Right atrium auricular region (tissue), 2 donors: ENCODE measurements at places on chromosomes 6 and 20.

DNA sequence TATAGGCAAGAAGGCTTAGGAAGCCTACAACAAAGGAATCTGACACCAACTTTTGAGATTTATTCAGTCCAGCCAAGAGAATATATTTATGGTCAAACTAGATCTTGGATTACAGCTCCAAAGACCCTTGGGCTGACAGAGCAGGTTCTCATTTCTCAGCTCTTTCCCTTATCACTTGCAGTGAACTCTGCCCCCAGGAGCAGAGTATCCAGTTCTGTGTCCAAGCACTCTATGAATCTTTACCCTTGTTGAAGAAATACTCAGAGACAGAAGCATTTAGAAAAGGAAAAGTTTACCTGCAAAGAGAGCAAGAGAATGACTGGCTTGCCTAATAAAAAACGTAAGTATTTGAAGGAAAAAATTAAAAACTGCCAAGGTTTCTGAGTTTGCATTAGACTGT is 190.5 kb downstream of the SLC16A10 start:
- DNase-seq: no peak

GRCh38 chr20:50003253-50003656 is 20.5 kb downstream of the SNAI1 start:
- peak; percentile 69 for DNase-seq

GRCh38 chr6:85498596-85499258 is 48.8 kb downstream of the NT5E start:
- no peak for DNase-seq

DNA sequence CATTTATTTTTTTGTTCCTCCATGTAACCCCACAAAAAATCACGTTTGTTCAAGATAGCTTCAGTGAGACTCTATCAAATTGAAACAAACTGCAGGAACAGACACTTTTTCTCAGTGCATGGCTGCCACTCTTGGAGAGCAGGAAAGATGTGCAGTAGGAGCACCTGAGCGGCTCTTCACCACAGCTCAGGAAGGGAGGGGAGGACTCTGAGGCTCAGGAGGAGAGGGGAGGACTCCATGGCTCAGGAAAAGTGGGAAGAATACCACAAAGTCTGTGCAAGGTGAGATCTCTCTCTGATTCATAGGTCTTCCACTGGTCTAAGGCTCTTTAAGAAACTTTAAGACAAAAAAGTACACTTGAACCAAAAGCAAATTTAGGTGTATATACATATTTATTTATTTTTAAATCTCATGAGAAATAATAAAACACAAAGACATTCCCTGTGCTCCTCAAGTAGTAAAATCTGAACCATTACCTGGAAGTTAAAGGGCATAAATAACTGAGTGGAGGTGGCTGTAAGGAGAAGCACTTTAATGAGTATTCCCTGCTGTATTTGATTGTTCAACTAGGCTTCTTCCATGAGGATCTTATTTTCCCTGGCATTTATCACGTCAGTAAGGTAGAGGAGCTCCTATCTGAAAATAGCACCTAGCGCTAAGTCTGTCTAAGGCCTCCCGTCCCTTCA is 69.2 kb upstream of the CCN6 start:
- no peak for DNase-seq

DNA sequence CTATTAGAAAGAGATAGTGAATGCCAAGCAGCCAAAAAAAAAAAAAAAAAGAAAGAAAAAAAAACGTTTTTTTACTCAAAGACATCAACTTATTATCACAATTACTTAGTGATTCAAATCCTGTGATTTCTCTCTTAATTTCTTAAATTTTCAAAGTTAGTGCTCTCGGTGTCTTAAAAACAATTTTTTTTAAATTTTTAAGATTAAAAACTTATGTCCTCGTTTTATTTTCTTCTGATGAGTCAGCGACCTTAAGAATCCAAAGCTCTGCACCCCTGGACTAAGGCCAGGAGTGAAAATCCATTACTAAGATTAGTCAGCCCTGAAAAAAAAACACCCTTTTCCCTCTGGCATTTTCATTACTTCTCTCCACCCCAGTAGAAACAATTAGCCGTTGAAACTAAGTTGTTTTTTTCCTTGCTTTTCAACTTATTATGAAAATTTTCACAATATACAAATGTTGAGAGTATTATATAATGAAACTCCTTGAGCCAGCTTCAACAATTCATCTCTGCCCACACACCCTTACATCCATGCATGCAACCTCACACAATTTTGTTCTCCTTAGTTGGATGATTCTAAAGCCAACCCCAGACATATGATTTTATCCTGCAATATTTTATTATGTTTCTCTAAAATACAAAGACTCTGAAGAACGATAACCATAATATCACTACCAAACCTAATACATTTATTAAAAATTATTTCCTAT is 85.6 kb upstream of the CARMIL1 start:
- DNase-seq: no peak

DNA sequence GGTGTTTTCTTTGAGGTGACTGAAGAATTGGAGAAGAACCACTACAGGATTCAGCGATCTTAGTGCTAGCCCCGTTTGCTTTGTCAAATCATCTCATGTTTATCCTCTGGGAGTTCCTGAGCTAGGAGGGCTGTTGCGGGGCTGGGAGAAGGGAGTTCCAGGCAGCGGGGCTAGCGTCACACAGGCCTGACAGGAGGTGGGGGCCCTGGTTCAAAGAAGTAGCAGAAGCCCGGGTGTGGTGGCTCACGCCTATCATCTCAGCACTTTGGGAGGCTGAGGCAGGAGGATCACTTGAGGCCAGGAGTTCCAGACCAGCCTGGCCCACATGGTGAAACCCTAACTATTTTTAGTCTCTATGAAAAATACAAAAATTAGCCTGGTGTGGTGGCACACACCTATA is 33.2 kb upstream of the SULF2 start:
- DNase-seq: no peak

DNA sequence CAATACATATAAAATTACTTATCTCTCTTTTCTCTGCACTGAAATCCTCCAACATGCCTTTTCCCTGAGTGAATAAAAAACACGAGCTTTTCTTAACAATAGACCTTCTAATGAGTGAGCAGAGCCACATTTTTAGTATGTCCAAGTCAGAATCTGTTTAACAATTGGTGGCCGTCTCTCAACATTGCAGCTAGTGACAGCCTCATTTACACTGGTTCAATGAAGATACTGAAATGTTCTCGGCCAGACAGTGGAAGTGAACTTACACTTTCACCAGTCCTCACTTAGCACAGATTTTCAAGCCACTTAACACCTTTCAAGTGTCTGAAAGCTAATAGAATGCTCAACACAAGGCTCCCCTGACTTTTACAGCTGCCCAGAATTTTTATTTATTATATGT is 767.1 kb downstream of the KIF16B start:
- no peak for DNase-seq

GRCh38 chr20:755941-756340 is 12.4 kb downstream of the SLC52A3 start:
- DNase-seq: no peak

- DNase-seq: no peak
Measured at GRCh38 chr6:134772671-134773360, 177.1 kb downstream of the ALDH8A1 start.

GRCh38 chr6:106628658-106629102 is 618 bp downstream of the RTN4IP1 start:
- no peak for DNase-seq

DNA sequence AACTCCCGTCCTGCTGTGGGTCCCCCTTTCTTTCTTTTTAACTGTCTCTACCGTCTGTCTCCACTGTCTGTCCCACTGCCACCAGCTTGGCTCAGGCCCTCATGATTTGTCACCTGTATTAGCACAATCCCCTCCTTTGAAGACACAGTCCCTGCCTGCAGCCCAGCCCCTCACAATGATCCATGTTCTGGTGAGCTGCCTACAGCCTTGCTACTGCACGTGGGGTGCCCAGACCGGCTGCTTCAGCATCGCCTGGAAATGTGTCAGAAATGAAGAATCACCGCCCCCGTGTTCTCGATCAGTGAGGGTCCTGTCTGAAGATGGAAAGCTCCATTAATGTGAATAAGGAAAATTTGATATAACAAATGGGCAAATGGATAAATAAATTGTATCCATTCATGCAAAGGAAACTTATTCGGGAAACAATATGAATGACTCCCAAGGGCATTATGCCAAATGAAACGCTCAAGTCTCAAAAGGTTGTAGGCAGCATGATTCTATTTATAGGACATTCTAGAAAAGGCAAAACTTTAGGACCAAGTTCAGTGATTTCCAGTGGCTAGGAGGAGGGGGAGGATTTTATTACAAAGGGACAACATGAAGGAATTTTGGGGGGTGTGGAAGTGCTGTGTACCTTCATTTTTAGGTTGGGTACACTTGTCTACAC is 59.4 kb upstream of the CD83 start:
- no peak for DNase-seq

DNA sequence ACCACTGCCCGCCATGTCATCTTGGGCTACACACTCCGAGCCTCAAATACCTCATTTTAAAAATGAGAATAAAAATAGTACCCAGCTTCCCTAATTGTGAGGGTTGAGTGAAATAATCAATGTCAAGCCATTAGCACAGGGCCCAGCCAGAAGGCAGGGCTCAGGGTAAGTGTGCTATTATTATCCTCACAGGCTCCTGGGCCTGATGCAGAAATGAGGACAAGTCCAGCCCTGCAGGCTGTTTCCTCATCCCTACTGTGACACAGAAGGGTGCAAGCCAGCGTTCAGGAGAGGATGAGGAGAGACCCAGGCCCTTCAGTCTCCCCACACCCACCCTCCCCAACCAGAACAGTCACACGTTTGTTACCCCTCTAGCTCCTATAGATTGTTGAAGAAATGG is 4.0 kb downstream of the DLK2 start:
- DNase-seq: no peak

DNA sequence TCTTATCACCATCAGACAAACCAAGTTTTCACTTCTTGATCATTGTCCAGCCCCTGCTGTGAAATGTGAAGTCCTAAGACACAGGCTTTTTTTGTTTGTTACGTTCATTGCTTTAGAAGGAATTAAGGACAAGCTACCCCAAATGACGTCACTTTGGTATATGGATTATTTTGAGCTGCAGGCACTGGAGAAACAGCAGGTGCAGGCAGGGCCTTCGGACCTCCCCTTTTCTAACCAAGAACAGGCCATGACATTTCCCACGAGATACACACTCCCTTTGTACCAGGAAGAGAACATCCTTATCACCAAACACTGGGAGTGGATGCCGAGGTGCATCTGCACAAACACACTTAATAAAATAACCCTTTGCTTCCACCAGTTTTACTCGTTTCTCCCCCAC is 418.0 kb upstream of the SULF2 start:
- no peak for DNase-seq

GRCh38 chr6:32397252-32397920 is 9.6 kb downstream of the BTNL2 start:
- DNase-seq: no peak

GRCh38 chr6:6976193-6976592 is 131.6 kb upstream of the RREB1 start:
- DNase-seq: no peak

DNA sequence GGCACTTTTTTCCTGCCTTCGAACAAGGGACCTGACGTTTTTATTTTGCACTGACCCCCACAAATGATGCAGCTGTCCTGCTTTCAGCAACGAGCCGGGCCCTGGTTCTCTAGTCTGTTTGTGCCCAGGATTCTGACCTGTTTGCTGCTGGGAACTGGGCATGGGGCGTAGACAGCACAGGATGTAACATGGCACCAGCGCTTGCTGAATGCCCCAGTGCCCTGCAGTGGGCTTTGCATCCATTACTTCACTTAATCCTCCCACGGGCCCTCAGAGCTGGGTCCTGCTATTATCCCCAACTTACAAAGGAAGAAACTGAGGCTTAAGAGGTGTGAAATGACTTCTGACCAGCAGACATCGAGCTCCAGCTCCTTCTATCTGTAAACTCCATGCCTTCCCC is 80.4 kb upstream of the PMEPA1 start:
- no peak for DNase-seq

- DNase-seq: no peak
Measured at GRCh38 chr6:130859161-130859867, 32.1 kb downstream of the SMLR1 start.

GRCh38 chr6:152982904-152983636 is at the start of gene FBXO5:
FBXO5 (minus strand) TSS chr6:152983041; CDS start chr6:152982959, 82 bp downstream.
- peak; percentile 97 for DNase-seq

DNA sequence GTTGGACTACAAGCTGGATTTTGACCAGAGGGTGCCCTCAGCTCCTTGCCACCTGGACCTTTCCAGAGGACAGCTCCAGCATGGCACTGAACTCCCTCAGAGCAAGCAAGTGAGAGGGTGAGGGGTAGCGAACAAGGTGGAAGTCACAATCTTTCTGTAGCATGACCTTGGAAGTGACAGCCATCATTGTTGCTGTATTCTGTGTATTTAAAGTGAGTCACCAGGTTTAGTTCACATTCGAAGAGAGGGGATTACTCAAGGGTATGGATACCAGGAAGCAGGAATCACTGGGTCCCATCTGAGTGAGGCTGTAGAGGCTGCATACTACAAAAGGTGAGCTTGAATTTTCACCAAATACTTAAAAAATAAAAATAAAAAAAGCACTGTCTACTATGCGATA is 280.0 kb upstream of the SPTLC3 start:
- DNase-seq: no peak

- DNase-seq: no peak
Measured at GRCh38 chr6:38187811-38188590, 368.5 kb downstream of the ZFAND3 start.

- no peak for DNase-seq
Measured at GRCh38 chr6:143647732-143648131, 30.0 kb upstream of the PHACTR2 start.
